ENCODE measurements at places on chromosomes 1 and 21.

- DNase-seq: no peak
These were observed 982 bp upstream of the IL24 start for GRCh38 chr1:206896261-206896660.

- DNase-seq: peak; percentile 24
These were observed 3.0 kb downstream of the TSPEAR start for GRCh38 chr21:44708213-44708865.

DNA sequence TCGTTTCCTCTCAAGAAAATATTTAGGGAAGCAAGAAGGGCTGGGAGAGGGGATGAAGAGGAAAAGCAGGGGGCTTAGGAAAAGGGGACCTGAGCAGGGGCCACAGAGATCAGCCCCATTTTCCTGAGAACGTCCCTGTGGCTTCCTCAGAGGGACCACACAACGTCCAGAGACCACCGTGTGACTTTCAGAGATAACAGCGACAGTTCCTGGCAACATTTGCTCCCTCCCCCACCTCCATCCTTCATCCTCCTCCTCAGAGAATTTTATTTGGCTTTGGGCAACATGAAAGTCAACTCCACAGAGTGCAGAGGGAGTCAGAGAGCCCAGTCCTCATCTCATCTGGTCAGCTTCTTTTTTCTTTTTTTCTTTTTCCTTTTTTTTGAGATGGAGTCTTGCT lies 50.9 kb downstream of the RUNX1 start:
- no peak for DNase-seq

- DNase-seq: no peak
These were observed 112.3 kb downstream of the HLX start for GRCh38 chr1:220991506-220991905.

- DNase-seq: peak; percentile 23
These were observed 9.7 kb upstream of the FMOD start for GRCh38 chr1:203360547-203361185.

DNA sequence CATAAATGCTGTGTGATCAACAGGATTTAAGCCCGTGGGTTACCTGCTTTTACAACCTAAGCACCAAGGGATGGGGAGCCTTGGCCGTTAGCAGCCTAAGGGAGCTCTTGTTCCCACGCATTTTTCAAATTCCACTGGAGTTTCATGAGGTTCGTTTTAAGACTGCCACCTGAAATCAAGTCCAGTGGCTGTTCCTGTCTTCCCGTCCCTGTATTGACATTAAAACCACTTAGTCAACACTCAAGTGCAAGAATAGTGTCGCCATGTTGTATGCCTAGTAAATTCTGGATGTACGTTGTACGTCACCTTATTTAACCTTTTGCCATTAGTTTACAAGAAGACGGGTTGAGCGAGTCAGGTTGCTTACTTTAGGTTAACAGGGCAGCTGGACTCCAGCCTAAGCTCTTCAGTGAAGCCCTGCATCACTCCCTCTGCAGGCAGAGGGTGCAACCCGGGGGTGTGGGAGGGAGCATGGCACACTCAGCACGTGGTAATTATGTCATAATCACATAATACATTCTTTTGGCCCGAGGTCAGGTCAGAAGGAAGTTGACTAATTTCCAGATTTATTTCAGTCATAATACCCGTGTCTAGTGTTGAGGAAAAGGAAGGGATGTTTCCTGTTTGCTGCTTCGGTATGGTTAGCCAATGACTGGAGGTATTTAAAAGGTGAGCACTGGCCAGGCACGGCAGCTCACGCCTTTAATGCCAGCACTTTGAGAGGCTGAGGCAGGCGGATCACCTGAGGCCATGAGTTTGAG lies 42.5 kb downstream of the CNST start:
- no peak for DNase-seq

- no peak for DNase-seq
These were observed 119.0 kb upstream of the VAMP3 start for GRCh38 chr1:7652061-7652460.

DNA sequence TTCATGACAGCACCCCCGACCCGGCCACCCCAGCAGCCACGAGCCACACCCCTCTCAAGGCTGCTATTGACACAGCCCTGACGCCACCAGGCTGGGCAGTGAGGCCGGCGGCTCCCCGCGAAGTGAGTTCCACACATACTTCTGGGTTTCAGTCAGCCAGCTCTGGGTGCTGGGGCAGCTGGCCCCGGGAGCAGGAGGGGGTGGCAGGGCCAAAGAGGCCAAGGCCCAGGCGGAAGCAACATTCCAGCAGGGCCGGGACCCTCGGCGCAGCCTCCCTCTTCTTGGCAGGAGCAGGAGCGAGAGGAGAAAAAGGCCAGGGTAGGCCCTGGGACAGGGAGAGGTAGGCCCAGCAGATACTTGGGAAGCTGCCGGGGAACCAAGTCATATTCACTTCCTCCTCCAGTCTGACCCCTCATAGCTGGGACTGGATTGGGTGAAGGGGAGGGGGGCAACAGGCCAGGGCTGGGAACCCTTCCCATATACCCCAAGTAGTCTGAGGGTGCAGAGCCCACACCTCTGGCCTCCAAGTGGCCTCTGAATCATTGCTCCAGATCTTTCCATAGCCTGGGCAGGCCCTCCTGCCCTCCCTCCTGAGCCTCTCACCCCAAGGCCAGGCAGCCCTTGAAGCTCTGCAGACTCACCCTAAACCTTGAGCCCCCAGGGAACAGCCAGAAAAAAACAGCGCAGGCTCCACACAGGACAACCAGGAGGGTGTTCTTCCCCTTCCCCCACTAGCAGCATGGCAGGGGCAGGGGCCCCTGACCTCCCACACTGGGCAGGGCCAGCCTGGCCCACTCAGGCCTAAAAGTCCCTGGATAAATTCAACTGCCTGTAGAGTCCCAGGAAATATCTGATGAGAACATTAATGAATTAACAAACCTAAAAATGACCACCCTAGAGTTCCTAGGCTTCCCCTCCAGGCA lies 5.7 kb downstream of the HSPG2 start:
- DNase-seq: no peak

DNA sequence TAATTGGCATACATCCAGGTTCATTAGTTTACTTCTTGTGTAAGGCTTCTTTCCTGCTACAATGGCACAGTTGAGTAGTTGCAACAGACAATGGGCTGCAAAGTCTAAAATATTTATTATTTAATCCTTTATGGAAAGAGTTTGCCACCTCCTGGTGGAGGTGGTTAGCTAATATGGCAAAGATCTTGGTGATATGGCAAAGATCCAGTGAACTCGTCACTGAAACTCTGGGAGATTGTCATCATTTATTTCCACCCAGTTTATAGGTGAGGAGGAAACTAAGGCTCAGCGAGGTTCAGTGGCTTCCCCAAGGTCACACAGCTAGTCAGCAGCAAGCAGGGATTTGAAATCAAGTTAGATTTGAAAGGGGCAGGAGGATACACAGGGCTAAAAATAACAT lies 16.1 kb upstream of the IFFO2 start:
- no peak for DNase-seq

DNA sequence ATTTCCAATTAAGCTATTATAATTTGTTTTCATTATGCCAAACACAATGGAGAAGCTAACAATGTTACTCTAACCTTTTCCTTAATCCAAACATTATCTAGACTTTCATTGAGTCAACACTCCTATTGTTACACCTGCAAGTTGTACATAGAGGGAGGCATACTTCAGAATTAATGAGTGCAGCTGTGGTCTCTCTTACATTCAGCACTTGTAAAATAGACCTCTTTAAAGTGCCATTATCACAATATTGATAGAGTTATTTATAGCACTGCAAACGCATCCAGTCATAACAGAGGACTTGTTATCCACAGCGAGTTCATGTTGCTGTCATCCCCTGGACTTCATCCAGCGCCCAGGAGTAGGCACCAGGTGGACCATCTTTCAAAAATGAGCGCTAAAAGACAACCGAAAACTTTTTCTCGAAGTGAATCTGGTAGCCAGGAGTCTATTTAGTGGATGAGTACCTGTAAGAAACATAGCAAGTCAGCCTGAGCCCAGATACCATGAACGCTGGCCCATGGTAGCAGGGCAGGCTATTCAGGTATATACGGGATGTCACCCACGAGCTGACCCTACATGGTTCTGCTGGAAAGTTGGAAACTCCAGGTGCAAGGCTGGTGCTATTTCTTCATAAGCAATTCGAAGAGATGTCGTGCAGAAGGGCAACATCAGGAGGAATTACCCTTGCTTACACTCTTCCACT lies 70.6 kb upstream of the NFIA start:
- peak; percentile 87 for DNase-seq

- no peak for DNase-seq
These were observed 89.1 kb downstream of the MAN1C1 start for GRCh38 chr1:25705699-25706098.

- DNase-seq: no peak
These were observed 216.8 kb downstream of the CTH start for GRCh38 chr1:70627910-70628309.

GRCh38 chr1:115299266-115299665 lies 38.8 kb downstream of the NGF start:
- DNase-seq: no peak

DNA sequence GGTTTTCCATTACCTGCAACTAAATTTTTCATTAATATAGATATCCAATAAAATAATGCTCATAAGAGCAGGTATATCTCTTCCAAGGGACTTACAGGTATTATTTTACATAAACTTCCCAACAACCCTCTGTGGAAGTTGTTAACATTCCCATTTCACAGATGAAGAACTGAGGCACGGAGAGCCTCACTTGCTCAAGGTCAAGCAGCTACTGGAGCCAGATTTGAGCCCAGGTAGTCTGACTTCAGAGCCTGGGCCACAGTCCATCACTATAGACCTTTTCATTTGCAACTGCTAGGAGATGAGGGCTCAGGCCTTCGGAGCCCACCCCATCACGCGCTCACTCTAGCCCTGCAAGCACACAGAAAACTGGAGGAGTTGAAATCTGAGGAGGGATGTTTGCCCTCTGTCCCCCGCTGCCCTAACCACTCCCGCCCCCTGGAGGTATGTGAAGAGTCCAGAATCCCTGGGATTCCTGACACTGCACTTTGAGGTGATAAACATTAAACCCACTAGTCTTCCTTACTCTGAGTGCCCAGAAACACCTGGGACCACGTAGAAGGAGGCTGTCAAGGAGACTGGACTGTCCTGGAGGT lies 11.7 kb upstream of the ALPL start:
- DNase-seq: no peak

- no peak for DNase-seq
These were observed 17.8 kb upstream of the CNR2 start for GRCh38 chr1:23930861-23931490.

- no peak for DNase-seq
These were observed at the start of gene TBX19 for GRCh38 chr1:168280296-168280927. Gene TBX19 (plus strand): TSS chr1:168280877. CDS start chr1:168281091, 214 bp downstream.

GRCh38 chr1:27379564-27380122 lies 3.5 kb downstream of the CD164L2 start:
- no peak for DNase-seq

DNA sequence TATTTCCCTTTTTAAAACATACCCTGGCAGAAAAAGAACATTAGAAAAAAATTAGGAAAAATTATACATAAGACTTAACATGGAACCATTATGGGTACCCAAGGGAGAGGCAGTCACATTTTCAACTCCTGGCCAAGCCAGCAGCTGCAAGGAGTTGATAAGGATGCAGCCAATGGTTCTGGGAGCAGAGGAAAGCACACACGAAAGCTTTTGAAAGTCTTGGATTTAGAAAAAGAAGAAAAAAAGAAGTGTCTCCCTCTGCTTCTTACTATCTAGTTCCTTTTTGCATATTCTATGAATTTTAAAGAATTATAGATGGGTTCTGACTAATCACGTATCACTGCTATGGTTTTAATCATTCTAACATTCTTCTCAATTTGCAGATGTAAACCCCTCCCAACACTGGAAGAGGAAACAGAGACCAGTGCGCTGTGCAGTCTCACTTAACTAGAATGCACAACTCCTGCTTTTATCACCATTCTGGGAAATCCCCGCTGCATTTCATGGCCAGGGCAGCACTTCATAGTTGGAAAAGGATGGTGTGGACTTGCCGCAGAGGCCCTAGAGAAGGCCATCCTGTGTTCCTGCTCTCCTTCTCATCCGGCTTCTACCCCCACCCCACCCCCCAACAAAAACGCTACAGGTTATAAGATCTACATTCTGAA lies 2.7 kb upstream of the CD58 start:
- no peak for DNase-seq

DNA sequence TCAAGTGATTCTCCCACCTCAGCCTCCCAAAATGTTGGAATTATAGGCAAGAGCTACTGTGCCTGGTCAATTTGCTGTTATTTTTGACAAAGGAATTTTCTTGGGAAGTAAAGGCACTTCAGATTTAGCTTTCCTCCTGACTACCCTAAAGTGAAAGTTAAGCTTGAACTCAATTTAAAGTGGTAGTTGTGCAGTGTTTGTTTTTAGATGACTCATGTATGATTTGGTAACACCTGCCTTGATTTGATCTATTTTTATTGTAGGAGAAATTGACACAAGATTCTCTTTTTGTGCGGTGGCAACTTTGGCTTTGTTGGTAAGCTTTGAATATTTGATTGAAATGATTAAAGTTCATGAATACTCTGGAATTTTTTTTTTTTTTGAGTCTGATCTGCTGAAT lies 5.0 kb downstream of the RABGGTB start:
- DNase-seq: no peak

- DNase-seq: no peak
These were observed 54.5 kb downstream of the EXO1 start for GRCh38 chr1:241902391-241903065.

DNA sequence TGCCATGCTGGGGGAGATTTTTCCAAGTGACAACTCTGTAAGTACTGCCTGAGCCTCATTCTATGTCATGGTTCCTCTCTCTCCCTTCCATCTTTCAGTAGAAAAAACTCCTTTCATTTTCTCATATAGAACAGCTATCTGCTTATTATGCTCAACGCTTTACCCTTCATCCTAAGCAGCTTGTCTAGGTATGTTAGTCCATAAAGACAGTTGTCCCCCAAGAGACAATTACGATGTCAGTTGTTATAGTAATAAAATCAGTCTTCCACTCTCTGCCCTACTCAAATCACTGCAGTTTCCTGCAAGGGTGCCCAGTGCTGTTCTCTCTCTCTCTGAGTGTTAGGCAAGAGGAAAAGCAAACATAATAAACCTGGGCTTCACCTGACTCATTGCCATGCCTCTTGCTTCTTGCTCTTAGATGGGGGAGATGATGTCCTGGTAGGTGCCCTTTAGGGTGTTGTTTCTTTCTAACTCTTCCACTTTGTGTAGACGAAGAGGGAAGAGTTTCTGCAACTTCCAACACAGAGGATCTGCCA lies 59.4 kb downstream of the PAPPA2 start:
- DNase-seq: no peak

GRCh38 chr1:193666485-193667083 lies 480.2 kb upstream of the B3GALT2 start:
- no peak for DNase-seq

DNA sequence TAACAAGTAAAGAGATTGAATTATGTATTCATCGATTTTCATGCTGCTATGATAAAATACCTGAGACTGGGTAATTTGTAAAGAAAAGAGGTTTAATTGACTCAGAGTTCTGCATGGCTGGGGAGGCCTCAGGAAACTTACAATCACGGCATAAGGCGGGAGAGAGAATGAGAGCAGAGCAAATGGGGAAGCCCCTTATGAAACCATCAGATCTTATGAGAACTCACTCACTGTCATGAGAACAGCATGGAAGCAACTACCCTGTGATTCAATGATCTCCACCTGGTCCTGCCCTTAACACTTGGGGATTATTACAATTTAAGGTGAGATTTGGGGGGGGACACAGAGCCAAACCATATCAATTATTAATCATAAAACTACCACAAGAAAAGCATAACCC lies 3.3 kb upstream of the GBP3 start:
- no peak for DNase-seq
